T-helper 2 cell (primary cell): ENCODE measurements at places on chromosomes 12 and 14.

DNA sequence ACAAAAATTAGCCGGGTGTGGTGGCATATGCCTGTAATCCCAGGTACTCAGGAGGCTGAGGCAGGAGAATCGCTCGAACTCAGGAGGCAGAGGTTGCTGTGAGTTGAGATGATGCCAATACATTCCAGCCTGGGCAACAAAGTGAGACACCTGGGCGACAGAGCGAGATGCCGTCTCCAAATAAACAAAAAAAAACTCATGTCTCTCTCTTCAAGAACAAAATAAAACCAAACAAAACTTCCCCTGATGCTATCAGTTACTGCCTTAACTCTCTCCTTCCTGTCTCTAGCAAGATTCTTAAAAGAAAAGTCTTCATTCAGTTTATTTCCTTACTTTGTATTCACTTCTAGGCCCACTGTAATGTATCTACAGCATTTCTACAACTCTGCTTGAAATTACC is 20.8 kb downstream of the KLHL28 start:
- DNase-seq, result no peak

- no peak for DNase-seq
These were observed 7.7 kb downstream of the TBX3 start for GRCh38 chr12:114676142-114676741.

DNA sequence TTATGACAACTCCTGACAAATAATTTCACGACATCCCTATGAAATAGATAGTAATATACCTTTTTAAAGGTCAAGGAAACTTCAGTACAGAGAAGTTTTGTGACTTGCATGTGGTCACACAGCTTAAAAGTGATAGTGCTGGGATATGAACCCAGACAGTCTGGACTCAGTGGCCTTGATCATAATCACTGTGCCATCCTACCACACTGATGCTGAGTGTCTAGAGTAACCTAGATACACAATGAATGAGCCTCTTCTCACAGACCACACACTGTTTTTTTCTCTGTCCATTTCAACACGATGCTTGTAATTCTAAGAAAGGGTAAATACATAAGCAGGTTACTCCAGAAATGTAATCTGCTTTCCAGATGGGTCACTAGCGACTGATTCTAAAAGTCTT is 88.2 kb downstream of the SYNE2 start:
- no peak for DNase-seq

DNA sequence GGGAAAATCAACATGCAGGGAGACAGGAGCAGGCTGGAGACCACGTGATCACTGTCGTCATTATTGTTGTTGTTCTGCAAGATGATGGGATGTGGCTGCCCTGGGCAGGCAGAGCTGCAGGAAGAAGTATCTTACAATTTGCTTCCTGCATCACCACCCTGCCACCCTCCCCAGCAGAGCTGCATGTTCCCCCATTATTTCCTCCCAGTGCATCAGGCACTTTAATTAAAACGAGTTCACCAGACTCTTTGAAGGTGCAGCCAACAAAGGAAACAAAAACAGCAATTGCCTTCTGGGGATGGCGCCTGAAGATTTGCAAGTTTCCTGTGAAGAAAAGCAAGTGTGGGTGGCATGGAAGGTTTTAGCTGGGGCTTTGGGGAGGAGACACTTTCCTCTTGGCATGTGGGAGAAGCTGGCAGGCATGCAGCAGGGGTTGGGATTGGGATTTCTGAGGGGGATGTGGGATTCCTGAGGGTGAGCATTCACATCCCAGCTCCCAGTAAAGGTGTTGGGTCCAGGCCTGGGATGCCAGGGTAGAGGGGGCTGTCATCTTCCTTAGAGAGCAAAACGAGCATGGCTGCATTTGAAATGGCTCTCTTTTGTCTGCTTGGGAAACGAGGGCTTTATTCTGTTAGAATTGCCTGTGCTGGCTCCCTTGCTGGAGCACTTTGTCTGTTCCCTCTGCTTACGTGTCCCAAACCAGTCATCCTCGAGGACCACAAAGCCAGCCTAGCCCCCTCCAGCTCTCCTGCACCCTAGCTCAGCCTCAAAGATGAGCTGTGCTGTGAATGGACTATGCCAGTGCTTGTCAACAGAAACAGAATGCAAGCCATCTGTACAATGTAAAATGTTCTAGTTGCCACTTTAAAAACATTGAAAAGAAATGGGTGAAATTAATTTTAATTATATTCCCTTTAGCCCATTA is 11.5 kb upstream of the C14orf132 start:
- peak; percentile 4 for DNase-seq

DNA sequence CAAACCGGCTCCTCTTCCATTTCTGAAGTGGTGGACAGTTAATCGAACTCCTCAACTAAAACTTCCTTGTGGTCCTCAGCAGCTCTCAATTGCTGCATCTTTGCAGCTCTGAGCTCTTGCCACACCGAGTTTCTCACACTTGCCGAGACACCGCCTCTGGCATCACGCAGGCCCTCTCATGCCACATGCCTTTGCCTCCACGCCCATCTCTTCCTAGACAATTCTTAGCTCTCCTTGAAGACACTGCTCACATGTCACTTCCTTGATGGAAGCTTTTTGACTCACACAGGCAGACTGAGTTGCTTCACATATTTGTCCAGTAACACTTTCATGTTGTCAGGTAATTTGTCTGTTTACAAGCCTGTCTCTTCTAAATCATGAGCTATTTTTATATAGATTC is 29.2 kb downstream of the KCNA1 start:
- DNase-seq, result no peak

GRCh38 chr12:75853626-75854025 is 177.9 kb downstream of the PHLDA1 start:
- no peak for DNase-seq

DNA sequence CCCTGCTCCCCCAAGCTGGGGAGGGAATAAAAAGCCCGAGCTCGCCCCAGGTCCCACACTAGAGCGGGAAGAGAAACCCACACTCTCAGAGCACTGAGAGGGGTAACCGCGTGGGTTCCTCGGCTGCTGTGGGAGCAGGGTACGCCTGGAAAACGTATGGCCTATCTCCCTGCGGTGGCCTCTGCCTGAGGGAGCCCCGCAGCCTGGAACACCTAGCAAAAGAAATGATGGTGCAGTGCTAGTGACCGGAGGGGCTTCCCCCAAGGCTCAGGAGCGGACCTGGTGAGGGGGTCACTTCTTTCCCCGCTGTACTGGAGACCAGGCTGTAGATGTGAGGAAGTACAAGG is 2.5 kb upstream of the OR4N2 start:
- no peak for DNase-seq

- DNase-seq, result no peak
These were observed 369.0 kb downstream of the ATP23 start for GRCh38 chr12:58310368-58310767.

GRCh38 chr12:46460682-46461210 is 88.2 kb upstream of the SLC38A2 start:
- peak; percentile 28 for DNase-seq

DNA sequence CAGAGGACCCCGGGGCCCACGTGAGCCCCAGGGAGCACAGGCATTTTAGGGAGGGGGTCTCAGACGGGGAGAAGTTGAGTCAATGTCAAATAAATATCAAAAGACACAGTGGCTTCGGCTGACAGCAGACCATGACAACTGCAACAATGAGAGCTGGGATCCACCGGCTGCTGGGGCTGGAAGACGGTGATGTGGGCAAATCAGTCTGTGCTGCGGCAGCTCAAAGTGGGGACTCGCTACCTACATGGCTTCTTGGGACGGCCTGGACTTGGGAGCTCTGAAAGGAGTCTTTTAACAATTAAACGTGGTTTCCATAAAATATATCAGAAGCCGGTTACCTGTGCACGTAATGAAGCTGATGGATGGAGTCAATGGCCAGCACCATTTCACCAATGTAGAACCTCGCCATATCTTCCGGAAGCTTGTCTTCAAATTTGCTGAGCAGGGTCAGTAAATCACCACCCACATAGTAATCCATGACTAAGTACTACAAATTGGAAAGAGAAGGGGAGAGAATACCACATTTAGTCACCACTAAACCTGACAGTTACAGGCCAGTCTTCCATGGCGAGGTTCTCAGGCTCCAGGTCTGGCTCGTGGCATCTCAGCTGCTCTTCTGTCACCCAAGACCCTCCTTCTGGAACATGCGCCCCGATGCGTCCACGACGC is 58.0 kb downstream of the CDC42BPB start:
- DNase-seq, result no peak

DNA sequence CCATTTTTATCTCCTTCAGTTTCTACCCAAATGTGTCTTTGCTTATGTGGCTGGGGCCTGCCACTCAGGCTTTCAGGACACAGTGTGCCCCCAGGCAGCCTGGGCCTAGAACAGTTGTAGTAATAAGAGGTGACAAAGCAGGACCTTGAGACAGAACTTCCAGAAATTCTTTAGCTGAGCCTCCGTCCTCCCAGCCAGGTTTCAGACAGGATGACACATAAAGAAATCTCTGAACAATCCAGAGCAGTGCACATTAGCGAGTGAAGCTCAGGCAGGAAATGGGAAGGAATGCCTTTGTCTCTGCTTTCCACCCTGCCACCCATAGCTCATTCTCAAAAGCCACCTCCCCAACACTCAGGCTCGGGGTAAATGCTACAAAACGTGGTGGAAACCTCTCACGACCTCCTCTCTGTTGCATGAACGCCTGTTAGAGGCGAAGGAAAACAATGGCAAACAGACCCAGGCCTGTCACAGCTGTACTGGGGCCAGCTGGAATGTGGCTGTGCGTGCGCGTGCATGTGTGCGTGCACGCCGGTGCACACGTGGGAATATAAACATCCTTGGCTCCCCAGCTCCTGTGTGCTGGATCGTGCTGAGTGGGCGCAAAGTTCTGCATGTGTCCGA is 286.7 kb downstream of the ZFP36L1 start:
- DNase-seq, result no peak

DNA sequence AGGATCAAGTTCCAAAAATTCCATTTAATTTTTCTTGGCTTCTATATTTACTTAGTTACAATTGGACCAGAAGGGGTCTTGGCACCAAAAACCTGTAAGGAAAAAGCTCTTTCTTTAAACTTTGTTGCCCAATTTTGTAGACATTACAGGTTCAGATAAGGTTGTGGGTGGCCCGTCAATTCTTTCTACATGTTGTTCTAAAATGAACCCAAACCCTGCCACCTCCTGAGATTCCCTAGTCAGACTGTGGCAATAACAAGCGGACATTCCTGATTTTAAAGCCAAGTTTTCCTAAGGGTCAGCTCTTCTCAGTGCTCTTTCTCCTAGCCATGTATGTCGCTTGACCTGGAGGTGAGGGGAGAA is 45.0 kb upstream of the GSG1 start:
- DNase-seq, result no peak

DNA sequence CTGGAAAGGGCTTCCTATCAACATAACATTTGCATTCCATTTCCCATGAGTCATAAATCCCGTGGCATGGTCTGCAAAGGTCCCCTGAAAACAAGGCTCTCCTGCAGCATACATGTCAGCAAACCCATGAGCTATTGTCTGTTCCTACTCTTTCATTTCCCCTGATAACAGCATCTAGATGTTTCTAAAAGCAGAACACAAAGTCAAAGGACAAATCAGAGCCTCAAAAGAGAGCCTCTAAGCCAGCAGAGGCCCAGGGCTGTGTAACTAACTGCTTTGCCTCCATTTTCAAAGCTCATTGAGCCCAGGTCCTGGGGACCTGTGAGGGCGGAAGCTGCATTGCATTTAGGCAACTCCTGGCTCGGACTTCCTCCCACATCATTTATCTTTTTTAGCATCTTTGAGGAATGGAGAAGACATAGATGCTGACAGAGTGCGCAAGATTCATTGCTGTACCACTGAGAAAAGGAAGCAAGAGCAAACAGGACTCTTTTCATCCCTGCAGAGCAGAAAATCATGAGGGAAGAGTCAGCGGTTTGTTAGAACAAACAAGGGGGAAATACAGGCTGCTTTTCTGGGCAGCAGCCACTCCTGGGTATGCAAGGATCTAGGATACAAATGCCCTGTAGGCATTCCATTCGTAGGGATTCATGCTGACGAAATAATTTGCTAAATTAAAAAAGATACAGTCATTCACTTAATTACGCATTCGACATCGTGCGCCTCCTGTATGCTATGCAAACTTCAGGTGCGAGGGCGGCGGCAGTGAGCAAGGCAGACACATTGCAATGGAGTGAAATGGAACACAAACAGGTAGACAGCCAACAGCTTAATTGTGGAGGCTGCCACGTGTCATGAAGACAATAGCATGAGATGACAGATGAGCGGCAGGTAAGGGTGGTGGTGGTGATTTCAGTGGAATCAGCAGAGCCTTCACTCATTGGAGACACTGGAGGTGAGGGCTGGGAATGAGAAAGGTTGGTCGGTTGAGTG is 131.0 kb downstream of the TMEM132D start:
- no peak for DNase-seq

GRCh38 chr12:28463396-28463795 is 273.1 kb downstream of the CCDC91 start:
- no peak for DNase-seq

- DNase-seq, result no peak
These were observed 106.2 kb downstream of the ANO4 start for GRCh38 chr12:100900808-100901207.

DNA sequence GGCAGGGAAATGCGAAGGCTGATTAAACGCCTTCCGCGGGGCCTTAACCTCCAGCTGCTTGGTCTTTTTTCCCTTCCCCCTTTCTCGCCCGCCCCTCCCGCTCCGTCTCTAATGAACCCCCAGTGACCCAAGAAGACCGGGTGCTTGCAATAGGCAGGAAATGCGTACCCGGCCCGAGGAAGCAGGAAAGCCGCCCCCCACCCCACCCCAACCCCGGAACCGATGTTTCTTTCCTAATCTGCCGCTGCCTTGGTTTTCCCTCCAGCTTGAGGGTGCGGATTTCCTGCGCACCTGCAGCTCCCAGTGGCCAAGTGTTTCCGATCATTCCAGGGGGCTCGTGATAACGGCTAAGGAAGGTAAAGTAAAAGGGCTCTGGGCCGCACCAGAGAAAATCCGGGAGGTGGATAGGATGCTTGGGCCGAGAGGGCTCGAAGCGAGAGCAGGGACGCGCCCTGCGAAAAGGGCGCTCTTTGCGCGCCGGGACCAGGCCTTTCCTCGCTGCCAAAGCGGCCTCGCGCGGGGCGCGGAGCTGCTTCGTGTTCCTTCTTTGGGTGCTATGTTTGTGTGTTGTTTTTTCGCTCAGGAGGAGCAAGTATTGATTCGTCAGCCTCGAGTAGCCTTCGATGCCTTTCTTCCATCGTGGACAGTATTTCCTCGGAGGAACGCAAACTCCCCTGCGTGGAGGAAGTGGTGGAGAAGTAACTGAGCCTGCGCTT is 983 bp downstream of the MYF6 start:
- peak; percentile 8 for DNase-seq

DNA sequence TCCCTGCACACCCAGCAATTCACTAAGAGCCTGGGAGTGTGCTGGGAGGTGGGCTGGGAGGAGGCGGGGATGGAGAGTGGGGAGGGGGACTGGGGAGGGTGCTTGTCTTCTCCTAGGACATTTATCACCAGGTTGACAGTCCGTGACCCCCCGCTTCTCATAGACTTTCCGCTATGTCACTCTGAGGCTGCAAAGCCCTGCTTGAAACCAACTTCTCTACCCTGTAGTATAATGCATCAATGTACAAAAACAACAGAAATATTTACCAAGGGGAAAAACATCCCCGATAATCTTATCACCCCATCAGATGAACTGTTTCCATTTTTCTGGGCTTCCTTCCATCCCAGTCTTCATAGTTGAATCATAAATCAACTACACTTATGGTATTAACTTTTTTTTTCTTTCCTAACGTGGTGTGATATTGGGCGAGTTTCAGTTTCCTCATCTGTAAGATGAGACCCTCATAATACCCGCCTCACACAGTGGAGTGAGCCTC is 28.6 kb upstream of the BATF start:
- peak; percentile 27 for DNase-seq
